ENCODE measurements at places on chromosomes 2 and 18. TPM values are rescaled to one million over a fixed set of nuclear protein-coding genes. Genes with fewer than 3 reads are reported as not detected.

GRCh38 chr18:65706646-65707045 is 44.2 kb upstream of the CDH7 start:
- DNase-seq, result no peak

GRCh38 chr2:28271231-28271918 is 121.3 kb upstream of the FOSL2 start:
- DNase-seq, result no peak

- no peak for DNase-seq
Measured at GRCh38 chr2:29039718-29040480, 34.4 kb downstream of the PCARE start.

CYTIP gene
- 0.07 TPM for total RNA-seq

ALKAL2 gene
- total RNA-seq, result not detected

EFEMP1 gene
- 3,607 TPM for total RNA-seq

DNA sequence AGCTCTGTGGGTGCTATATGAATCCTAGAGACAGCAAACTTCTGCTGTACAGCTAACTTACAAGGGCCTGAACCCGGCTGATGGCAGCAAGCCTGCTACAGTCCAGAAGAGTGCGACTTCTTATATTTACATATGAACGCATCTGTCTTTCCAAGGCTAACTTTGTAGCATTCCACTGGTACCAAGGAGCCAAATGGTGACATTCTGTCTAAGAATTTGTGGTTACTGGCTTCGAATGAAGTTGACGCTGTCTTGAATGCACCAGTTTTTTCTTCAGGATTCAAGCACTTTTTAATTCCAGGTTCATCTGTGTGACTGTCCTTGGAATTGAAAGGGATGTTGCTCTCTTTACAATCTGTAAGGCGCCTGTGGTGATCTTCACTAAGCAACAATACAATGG is 42.4 kb downstream of the THUMPD2 start:
- DNase-seq, result no peak

GRCh38 chr2:152297715-152298114 is 37.3 kb upstream of the FMNL2 start:
- DNase-seq, result no peak

DNA sequence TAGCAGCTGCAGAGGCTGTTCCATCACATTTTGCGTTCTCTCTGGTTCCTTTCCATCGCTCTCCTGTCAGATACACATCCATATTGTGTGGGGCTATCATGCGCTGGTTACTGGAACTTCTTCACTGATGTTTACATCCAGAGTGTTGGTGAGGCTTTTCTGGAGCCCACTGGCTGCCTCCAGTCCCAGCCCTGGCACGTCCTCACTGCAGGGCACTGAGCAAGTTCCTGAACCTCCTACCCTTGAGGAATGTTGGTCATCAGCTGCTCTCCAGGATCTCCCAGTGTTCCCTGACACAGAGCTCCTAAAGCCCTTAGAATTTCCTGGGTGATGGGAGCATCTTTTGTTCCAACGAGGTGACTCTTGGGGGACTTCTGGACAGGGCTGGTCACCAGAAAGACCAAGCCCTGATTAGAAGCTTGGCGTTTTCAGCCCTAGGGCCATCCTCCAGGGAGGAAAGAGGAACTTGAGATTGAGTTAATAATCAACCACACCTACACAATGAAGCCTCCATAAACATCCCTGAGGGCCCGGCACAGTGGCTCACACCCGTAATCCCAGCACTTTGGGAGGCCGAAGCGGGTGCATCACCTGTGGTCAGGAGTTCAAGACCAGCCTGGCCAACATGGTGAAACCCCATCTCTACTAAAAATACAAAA is 81.3 kb downstream of the TFCP2L1 start:
- no peak for DNase-seq

DOK6 gene
- total RNA-seq, result not detected

SOWAHC gene
- 6.4 TPM for total RNA-seq

SLC9A4 gene
- not detected for total RNA-seq

GRCh38 chr18:79493801-79494211 is 98.1 kb downstream of the NFATC1 start:
- no peak for DNase-seq

GRCh38 chr2:120978359-120979050 is 242.8 kb downstream of the GLI2 start:
- no peak for DNase-seq

PRSS56 gene
- not detected for total RNA-seq

GRCh38 chr2:191637182-191638078 is 40.5 kb upstream of the NABP1 start:
- no peak for DNase-seq

GRCh38 chr2:241659150-241659739 is 21.8 kb downstream of the ATG4B start:
- no peak for DNase-seq

- no peak for DNase-seq
Measured at GRCh38 chr2:21676041-21676440, 552.3 kb downstream of the TDRD15 start.

DNA sequence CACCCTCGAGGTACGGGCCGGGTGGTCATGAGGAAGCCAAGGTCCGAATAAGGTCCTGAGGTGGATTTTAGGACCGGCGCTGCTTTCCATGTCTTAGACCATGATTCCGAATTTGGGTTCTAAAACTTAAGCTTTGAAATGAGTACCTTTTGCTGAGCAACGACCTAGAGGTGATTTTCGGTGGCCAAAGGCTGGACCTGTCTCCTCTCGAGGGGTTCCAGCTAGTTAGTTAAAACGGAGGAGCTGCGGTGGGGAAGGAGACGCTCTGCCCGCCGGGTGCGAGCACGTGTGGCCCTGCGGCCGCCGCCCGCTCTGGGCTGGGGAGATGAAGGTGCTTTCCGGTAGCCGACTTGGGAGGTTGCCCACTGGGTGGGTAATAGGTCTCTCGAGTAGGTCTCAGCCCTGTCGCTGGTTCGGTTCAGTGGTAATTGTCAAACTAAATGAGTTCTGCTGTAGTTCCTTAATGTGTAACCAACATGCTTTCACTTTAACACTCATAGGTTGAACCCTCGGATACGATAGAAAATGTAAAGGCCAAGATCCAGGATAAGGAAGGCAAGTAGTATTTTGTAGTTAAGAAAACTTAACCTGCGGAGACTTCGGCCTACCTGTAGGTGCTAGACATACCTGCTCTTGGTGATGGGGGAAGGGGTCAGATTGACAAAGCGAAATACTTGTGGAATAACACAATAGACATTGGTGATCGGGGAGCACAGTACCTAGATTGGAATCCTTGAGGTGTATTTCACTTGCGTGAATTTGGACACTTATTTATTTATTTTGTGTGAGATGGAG is 572 bp downstream of the RPS27A start:
- DNase-seq, result no peak

FOXD4L1 gene
- 0.11 TPM for total RNA-seq

NGEF gene
- 0.14 TPM for total RNA-seq

DSG4 gene
- total RNA-seq, result not detected

HS6ST1 gene
- 25.6 TPM for total RNA-seq

DNA sequence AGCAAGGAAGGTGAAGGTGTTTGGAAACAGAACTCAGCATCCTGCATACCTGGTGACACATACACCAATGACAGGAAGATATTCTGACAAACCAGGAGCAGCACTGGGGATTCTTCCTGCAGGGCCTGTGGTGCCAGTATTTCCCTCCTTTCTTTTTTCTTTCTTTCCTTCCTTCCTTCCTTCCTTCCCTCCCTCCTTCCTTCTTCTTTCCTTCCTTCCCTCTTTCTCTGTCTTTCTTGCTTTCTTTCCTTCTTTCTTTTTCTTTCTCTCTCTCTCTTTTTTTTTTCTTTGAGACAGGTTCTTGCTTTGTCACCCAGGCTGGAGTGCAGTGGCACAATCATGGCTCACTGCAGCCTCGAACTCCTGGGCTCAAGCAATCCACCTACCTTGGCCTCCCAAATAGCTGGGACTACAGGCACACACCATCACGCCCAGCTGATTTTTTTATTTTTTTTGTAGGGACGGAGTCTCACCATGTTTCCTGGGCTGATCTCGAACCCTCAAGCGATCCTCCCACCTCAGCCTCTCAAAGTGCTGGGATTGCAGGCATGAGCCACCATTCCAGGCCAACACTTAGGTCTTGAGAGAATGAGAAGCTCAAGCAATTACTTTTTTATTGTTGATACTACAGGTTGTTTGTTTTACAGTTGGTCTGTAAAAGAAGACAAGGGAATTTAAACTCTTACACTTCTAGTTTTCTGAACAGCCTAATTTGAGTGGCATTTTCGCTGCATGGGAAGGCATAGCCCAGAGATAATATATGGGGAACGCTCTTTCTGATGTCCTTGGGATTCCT is 54.7 kb upstream of the GATA6 start:
- DNase-seq, result no peak

- DNase-seq, result no peak
Measured at GRCh38 chr2:123468071-123468470, 557.0 kb upstream of the CNTNAP5 start.

DNA sequence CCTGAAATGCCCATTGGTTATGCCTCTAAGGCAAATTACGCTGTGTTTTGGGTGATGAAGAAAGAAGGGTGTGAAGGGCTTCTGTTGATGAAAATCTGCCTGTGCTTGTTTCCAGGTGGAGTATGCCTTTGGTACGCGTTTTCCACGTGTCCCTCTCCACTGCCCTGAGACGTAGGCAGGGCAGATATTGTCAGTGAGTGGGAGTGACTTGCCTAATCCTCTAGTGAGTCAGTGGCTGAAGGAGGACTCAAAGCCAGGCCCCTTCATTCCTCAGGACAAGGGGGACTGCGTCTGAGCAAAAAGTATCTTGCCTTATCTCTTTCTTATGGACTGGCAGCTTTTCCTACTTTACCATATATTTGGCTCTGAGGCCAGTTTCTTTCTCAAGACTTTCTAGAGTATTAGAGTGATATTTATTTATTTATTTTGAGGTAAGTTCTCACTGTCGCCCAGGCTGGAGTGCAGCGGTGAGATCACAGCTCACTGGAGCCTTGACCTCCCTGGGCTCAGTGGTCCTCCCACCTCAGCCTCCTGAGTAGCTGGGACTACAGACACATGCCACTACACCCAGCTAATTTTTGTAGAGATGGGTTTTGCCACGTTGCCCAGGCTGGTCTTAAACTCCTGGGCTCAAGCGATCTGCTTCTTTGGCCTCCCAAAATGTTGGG is 10.2 kb downstream of the RALB start:
- DNase-seq, result no peak

GRCh38 chr2:217804791-217805667 is 197.8 kb downstream of the TNS1 start:
- no peak for DNase-seq

IL1R2 gene
- total RNA-seq, result 0.13 TPM

GRCh38 chr18:58183226-58183625 is 139.2 kb downstream of the NEDD4L start:
- no peak for DNase-seq

CTNNA2 gene
- total RNA-seq, result not detected

GRCh38 chr18:37666991-37667390 is 101.4 kb upstream of the CELF4 start:
- no peak for DNase-seq

GRCh38 chr2:177183860-177184259 is 28.7 kb upstream of the HNRNPA3 start:
- DNase-seq, result no peak

FBXO15 gene
- not detected for total RNA-seq

TXNL4A gene
- 71.2 TPM for total RNA-seq

DNA sequence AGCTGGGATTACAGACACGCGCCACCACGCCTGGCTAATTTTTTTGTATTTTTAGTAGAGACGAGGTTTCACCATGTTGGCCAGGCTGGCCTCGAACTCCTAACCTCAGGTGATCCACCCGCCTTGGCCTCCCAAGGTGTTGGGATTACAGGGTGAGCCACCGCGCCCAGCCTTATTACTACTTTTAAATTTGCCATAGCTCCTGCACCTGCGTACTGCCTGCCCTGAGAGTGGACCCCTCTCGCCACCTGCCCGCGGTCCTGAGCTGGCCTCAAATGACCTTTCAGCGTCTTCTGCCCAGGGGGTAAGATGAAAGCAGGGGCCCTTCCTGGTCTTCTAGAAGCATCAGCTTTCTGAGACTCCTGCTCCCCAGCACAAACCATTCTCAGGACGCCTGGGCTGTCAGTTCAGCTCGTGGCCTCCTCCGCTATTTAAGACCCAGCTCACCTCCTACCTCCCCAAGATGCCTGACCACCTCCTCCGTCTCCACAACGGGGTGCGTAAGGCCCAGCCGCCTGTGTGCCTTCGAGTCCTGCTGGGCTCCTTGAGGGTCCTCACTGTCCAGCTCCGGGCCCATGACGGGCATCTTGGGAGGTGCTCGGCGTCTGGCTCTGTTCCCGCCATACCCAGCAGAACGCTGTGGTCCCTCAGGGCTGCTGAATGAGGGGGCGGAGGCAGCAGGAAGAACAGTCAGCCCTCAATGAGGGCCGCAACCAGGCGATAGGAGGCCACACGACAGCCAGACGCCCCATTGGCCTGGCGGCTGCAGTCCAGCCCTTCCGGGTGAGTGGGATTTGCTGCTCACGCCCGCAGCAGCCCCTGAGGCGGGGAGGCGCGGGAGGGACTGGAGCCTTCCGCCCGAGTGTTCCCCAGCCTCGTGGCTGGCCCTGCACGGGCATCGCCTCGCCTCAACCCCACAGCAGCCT is 266.6 kb downstream of the TFCP2L1 start:
- no peak for DNase-seq

- no peak for DNase-seq
Measured at GRCh38 chr2:112889976-112890375, 21.0 kb upstream of the IL37 start.

- DNase-seq, result no peak
Measured at GRCh38 chr2:232490221-232491138, 2.8 kb upstream of the ECEL1 start.

COL4A4 gene
- total RNA-seq, result 0.18 TPM

- no peak for DNase-seq
Measured at GRCh38 chr2:233219848-233220247, 31.6 kb upstream of the ATG16L1 start.

DNA sequence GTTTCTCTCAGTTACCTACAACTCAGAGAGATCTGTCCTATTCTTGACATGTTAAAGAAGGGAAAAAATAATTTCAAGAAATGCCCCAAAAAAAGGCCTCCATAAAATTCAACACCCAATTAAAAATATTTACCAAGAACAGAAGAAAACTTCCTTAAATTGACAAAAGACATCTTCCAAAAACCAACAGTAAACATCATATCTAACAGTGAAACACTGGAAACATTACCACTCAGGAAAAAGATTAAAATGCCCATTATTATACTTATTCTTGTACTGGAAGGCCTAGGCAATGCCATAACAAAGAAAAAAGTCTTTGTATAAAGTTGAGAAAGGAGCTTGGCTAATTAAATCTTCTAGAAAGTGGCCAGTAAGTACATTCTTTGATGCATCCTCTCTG is 7.2 kb downstream of the DTNB start:
- no peak for DNase-seq

GRCh38 chr2:68216454-68217310 is 35.6 kb downstream of the PPP3R1 start:
- DNase-seq, result no peak

GRCh38 chr18:74652392-74652988 is 54.8 kb downstream of the ZNF407 start:
- DNase-seq, result no peak

DNA sequence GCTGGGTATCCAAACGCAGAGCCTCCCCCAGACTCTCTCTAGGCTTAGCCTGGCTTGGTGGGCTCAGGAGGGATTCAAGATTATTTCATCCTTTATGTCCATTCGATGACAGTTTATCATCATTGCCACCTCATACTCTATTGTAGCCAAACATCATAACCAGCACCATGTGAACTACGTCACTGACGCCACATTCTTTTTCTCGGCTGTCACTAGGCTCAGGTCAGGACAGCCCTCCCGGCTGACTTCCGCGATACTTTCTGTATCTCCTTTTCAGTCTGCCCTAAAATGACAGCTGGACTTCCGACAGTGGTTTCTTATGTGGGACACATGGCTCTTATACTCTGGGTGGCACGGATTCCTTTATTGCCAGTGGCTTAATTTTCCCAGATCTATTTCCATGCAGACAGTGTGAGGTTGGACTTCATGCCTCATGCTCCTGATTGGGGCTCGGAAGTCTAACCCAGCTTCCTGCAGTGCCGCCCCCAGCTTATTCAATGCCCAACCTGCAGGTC is 39.8 kb upstream of the SMIM21 start:
- no peak for DNase-seq

Measured in pulmonary artery endothelial cell (primary cell).